GM12892 (cell line): ENCODE measurements at places on chromosomes 2 and 18.

DNA sequence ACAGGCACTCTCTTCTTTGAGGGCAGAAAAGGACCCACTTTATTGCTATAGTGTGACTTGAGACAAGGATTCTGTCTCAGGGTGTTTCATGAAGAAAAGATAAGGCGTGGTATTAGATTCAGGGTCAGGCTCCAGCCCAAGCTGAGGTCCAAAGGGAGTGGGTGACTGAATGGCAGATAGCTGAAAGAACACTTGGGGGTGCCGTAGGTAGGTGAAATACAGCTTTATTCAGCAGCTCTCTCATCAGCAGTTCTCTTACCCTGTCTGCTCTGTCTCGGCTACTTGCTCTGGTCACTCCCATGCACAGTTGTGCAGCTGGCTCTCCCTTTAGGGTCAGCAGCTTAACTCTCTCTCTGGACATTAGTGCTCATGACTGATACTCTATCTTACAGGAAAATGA is 379.9 kb downstream of the LPIN1 start:
- no peak for DNase-seq

DNA sequence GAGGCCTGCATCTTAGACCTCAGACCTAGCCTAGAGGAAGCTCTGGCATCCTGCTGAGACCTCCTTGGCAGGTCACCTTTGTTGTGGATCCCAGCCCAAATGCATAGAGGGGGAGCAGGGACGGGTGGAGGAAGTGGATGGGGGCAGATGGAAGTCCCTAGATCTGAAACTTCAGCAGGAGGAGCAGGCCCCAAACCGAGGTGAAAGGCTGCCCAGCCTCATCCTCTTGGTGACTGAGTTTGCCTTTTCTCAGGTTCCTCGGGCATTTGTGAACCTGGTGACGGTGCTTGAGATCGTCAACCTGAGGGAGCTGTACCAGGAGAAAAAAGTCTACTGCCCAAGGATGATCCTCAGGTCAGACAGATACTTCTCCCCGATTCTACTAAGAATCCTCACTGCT is 86.3 kb downstream of the PLB1 start:
- DNase-seq: no peak

GRCh38 chr2:37827911-37828511 is 97.1 kb upstream of the RMDN2 start:
- no peak for DNase-seq

DNA sequence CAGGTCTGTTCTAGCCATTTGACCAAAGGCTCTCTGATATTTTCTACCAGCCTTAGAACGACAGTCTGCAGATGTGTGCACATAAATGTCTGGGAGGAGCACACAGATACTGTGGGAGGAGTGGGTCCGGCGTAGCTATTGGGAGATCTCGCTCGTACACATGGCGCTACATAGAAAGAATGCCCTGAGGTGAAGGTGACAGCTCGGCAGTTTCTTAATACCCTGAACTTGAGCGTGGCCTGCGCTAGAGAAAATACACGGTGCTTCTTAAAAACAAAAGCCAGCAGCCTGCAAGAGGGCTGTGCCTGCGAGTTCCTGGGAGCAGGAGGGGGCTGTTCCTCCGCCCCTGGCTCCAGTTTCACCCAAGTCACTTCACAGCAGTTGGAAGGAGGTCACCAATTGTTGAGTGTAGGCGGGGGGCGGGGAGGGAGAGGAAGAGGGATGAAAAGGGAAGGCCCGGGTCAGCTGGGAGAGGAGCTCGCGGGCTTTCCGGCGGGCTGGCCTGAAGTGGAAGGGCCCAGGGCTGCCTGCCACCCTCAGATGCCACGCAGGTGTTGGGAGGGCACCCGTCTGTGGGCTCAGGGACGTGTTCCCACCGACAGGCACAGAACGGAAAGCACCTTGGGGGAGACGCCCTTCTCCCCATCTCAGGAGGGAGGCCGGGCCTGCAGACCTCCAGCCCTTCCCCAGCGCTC is 124.7 kb upstream of the ZNF516 start:
- no peak for DNase-seq

GRCh38 chr18:55588111-55588869 is at the start of gene TCF4:
Gene TCF4, minus strand, starts transcription at chr18:55588192. Its CDS starts 1,076 bp downstream, at chr18:55587116.
- DNase-seq: no peak

DNA sequence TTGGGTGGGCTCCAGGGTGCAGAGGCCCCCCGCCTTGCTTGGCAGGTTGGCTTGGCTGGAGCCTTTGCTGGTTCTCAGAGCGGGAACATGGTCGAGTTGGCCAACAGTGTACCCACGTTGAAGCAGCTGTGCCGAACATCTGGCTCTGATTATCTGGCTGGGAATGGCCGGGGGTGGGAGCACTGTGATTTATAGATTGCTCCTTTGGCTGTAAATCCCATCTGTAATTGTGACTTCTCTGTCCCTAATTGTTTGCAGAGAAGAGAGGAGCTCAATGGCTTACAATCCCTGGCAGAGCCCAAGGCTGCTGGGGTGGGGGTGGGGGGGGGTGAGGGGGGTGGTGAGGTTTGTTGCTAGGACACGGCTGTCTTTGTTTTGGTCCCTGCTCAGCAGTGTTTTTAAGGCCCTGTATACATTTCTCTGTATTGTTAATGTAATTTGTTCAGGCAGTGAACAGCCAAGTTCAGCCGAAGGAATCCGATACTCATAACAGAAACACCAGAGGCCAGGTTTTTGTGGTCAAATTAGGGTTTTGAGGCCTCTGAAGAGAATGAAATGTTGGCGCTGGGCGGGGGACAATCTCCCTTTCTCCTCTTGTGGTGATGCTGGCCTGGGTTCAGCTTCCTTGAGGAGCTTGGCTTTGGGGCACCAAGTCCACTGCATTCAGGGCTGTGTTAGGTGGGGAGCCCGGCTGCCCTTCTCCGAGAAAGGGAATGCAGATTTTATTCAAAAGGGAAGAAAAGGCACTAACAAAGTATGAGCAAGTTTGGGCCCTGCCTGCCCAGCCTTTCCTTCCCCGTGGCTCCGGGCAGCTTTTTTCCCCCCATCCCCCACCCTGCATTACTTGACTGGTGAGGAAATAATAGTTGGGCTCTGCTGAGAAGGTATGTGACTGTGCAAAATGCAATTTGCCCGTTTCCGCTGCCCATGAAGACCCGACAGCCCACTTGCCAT is 82.5 kb downstream of the TCF7L1 start:
- no peak for DNase-seq

- DNase-seq: no peak
These were observed 24.5 kb downstream of the TIMM21 start for GRCh38 chr18:74172697-74173433.

- no peak for DNase-seq
These were observed 217.7 kb downstream of the HRH4 start for GRCh38 chr18:24678107-24678506.

GRCh38 chr18:48122816-48123215 is 192.4 kb upstream of the SMAD2 start:
- DNase-seq: no peak

DNA sequence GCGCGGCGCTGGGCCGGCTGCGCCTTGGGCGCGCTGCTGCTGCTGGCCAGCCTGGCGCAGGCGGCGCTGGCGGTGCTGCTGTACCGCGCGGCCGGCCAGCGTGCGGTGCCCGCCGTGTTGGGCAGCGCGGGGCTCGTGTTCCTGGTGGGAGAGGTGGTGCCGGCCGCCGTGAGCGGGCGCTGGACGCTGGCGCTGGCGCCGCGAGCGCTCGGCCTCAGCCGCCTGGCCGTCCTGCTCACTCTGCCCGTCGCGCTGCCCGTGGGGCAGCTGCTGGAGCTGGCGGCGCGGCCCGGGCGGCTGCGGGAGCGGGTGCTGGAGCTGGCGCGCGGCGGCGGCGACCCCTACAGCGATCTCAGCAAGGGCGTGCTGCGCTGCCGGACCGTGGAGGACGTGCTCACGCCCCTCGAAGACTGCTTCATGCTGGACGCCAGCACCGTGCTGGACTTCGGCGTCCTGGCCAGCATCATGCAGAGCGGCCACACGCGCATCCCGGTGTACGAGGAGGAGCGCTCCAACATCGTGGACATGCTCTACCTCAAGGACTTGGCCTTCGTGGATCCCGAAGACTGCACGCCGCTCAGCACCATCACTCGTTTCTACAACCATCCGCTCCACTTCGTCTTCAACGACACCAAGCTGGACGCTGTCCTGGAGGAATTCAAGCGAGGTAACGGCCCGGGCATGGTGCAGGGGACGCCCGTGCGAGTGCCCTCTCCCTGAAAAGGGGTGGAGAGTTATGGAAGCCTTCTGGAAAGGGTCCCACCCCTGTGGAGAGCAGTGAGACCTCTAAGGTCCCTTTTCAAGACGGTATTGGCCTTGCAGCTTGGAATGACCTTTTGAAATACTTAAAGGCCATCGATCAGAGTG is 1.0 kb downstream of the CNNM3 start:
- no peak for DNase-seq

DNA sequence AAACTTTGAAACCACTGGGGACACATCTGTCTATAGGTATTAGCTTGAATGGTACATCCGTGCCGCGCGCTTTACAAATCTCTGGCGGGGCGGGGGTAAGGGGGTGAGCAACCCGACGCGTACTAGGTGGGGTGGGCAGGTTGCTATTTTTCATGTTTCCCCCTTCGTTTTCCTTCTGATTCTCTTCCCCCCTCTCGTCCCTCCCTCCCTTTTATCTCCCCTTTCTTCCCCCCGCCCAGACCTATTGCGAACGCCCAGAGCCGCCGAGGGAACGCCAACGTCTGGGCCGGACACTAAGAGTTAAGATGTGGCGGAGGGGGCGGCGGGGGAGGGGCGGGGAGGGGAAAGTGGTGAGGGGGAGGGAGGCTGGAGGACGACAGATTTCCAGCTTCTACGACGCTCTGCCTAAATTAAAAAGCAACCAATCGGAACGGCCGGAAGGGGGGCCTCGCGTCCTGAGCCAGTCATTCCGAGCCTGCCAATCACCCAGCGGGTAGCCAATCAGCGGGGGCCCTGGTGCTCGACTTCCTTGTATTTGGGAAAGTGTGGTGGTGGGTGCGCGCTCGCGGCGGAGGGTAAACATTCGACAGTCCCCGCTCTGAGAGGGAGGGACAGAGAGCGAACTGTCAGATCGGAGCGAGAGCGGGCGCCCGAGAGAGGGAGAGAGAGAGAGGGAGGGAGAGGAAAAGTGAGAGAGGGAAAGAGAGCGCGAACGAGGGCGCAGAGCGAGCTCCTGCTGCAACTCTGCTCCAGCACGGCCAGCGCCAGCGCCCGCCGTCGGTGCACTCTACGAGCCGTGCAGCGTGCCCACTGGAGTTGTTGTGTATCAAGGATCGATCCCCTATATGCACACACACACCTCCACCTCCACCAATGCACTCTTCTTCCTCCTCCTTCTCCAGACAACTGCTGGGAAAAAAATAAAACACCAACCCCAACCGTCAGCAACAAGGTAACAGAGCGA is at the start of gene POU3F3:
TSS of gene POU3F3 (plus strand) at position 582 of the 964 bp plus-strand sequence. CDS start 1,396 bp downstream, outside the sequence.
- DNase-seq: no peak

DNA sequence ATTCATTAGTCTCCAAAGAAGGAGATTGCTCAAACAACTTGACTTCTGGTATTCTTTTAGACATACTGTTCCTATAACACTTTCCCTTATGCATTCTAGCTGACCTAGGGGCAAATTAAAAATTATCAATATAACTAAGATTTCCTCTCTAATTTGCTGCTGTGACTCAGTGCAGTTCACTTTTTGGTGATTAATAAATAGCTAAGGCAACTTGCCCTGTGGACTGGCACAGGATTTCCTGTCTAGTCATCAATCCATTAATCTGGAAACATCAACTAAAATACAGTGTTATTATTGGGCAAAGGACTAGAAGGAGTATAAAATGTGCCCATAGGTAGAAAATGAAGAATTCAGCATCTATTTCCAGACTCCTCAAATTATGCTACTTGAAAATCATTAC is 83.5 kb upstream of the SERPINE2 start:
- no peak for DNase-seq

DNA sequence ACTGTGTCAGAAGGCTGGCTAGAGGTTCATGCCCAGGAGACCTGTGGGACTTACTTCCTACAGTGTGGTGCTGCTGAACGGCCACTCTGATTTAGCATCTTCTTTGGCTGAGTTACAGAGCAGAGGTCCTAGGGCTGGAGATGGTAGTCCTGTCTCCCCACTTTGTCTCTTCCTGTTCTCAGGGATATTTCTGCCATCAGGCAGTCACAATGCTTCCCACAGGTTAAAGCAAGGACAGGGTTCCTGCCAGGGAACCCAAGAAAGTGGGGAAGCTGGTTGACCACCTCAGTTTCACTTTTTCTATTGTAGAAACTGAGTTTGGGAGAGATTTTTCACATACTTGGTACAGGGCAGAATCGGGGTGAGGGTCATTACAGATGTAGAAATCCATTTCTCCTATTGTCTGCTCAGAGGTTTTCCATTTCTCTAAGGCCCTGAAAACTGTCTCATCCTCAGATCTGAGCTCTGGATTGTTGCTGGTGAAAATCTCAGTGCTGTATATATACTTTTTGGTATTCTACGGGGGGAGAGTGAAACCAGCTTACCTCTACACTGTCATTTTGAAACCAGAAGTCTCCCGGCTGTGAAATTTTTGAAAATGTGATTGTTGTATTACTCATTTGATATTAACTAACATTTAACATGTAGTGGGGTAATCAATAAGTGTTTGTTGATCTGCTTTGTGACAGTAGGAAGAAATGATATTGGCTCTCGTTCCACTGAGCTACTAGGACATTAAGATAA is 37.0 kb upstream of the MEP1B start:
- DNase-seq: no peak

DNA sequence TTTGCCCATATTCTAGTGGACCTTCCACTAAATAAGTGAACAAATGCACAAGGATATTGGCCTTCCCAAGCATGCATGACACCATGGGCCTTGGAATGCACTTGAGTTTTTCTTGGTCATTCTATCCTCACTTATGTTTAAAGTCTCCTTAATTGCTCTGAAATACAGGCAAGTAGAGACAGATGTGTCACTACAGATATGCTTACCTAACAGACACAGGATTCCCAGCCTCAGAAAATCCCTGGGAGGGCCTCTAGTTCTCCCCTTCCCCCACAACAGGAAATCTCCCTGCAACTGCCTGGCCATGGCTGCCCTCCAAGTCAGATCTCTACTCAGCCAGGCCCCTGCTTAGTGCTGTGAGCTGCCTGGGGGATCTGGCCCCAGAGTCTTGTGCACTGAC is 445.2 kb downstream of the IRS1 start:
- DNase-seq: no peak

- peak; percentile 25 for DNase-seq
These were observed 130.4 kb downstream of the COL4A4 start for GRCh38 chr2:227033471-227034148.

DNA sequence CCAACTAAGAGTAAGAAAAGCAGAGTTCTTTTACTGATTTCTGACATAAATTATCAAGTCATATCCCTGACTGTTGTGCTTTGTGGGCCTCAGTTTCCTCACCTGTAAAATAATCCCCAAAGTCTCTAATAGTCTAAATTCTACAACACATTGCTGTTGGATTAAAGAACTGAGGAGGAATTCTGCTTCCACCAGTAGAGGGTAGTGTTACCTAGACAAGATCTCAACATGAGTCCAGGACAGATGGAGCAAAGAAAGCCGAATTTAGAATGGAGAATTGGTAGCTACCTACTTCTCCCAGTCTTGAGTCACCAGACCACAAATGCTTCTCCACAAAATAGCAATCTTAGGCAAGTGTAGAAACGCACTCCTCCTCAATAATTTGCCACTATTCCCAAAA is 462.5 kb upstream of the FSHR start:
- DNase-seq: no peak

- DNase-seq: no peak
These were observed 275.5 kb downstream of the KCNJ3 start for GRCh38 chr2:154974041-154974440.

- DNase-seq: no peak
These were observed 119.8 kb downstream of the BCL2 start for GRCh38 chr18:63199743-63200241.
